ENCODE measurements at places on chromosomes 3 and 15. TPM values are rescaled to one million over a fixed set of nuclear protein-coding genes. Genes with fewer than 3 reads are reported as not detected.

DNA sequence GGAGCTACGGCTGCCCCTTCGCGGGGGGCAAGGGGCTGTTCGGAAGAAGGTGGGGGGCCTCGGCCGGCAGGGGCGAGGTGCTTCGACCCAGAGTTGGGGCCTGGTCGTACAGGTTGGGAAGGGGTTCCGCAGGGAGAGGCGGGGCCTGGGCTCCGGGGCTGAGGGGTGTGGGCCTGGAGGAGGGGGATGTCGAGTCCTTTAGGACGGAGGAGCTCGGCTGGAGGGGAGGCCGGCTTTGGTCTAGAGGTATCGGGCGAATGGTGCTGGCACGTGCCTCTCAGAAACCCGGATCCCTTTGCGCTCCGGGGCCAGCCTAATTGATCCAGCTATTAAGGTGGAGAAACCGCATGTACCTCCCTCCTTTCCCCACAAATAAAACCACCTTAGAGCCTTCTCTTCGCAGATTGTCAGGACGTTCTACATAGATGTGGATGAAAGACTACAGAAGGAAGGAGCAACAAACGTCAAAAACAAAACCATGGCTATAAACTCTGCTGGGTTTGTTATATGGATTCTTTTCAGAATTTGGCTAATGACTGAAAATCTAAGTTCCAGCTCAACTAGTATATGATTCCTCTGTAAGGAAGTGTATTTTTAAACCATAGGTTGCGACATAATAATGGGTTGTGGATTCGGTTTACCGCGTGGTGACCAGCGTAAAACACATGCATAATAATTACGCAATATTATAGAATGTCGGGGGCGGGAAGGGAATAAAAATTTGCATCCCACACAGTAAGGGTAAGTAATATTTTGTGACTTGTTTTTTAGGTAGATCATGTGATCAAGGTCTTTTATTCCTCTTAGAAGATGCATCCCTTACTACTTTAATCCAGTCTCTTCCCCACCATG is 644 bp upstream of the NGLY1 start:
- H3K4me3 ChIP-seq: peak overlapping the region; percentile 76
- peaks cover 48% of the 10 kb centered on the region for H3K4me1 ChIP-seq
- peak overlapping the region; percentile 77 for H3K27ac ChIP-seq

DNA sequence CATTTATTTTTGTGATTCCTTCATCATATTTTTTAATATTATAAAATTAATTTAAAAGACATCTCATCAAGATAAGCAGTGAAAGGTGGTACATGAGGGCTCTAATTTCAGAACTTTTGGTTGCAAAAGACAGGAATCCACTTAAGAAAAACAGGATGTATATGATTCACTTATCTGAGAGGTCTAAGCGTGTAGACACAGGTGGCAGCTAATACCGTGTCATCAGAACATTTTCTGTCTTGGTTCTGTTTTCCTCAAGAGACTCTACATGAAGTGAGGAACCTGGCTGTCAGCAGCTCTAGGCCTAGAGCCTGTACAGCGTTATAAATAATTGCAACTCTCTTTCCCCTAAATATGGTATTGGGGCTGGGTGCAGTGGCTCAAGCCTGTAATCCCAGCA is 433.7 kb upstream of the NAALADL2 start:
- H3K4me1 ChIP-seq: no peaks in the 10 kb centered on the region
- no peak for DNase-seq
- no peaks in the 10 kb centered on the region for H3K36me3 ChIP-seq
- no peak overlapping the region for H3K27ac ChIP-seq

DNA sequence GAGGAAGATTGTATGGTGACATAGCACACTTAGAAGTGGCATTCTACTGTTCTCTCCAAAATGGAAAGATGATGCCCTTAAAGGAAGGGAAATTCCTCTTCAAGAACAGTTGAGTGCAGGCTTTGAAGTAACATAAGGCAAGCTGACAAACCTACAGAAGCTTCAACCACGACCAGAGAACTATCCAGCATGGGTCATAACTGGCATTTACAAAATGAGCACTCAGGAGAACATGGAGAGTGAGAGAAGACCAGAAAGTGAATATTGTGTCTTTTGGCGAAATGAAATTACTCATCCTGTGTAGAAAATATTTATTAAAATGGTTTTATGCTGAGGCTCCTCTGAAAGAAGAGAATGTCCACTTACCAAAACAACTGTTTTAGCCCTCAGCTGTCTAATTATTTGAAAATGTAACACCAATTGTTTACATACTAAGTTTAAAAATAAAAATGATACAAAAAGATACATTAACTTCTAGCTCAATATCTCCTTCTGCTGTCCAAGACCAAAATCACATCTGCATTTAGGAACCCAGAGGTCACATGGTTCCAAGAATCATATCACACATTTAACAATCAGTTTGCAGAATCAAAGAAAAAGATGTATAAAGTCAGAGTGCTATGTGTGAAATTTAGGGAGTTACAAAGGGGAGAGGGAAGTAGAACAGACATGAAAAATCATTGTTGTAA is 216.9 kb downstream of the ATP8B4 start:
- no peak overlapping the region for H3K27ac ChIP-seq
- no peaks in the 10 kb centered on the region for H3K27me3 ChIP-seq
- DNase-seq: no peak

DNA sequence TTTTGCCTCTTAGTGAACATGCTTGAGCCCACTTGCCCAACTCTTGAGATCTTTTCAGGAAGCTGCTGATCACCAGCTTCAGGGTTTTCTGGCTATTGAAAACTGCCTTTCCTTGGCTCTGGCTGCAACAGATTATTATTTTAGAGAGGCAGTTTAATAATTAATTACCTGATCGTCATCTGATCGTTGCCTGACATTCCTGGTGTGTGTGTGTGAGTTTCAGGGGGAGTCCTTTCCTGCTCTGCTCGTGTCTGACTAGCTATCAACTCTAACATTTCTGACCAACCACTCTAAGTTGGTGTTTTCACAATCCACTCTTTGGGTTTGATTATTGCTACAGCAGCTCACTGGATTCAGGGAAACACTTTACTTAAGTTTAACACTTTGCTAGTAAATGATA is 84.3 kb upstream of the SPATA16 start:
- H3K27me3 ChIP-seq: no peaks in the 10 kb centered on the region
- no peaks in the 10 kb centered on the region for H3K4me1 ChIP-seq
- DNase-seq: no peak
- H3K36me3 ChIP-seq: no peaks in the 10 kb centered on the region
- H3K4me3 ChIP-seq: no peak overlapping the region

Gene HIGD1A
- 71.1 TPM for total RNA-seq

DNA sequence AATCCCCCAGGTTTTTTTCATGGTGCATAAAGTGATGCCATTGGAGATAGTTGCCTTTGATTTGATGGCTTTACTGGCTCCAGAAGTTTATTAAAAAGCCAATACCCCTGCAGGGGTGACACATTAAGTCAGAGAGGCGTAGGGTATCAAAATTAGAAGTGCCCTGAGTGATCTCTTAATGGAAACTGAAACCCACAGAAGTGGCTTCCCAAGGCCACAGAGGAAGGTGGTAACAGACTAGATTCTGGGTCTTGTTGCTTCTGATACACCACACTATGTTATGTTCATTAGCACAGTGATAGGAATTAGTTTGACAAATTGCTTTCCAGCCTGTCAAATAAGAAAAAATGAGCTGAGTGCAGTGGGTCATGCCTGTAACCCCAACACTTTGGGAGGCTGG is 112.3 kb downstream of the IQCH start:
- H3K36me3 ChIP-seq: peaks cover 6% of the 10 kb centered on the region
- peaks cover 54% of the 10 kb centered on the region for H3K27me3 ChIP-seq
- no peak overlapping the region for H3K27ac ChIP-seq
- H3K4me3 ChIP-seq: no peak overlapping the region

Gene NRG4
- not detected for total RNA-seq

DNA sequence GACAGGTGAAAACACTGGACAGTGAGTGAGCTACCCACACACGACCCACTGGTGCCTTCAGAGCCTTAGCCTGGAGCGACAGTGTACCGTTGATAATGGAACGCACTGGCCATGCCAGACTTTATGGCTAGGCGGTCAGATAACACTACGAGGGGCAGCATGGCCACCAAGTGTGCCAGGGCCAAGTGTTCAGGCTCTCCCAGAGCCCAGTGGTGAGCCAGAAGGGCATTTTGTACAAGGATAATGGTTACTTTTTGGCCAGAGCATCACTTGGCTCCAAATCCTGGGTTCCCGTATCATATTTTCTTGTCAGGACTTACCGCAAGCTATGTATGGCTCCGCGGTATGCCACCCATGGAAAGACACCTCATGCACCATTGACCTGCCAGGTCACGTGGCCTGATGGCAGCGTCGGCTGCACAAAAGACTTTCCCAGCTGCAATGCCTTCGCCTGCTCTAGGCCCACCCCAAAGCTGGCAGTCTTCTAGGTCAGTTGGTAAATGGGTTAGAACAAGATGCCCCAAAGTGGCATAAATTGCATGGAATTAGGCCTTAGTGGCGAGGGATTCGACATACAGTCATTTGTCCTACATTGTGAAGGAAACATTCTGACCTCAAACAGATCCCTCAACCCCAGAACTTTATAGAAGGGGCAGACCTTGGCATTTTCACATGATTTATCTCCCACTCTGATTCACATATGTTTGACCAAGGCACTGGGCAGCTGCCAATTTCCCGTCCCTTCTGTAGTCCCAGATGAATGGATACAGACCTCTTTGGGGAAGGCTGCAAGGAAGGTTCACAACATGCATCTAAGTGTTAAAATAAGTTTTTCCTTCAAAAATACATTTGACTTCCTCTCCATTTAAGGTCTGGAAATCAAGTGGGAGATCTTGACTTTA is 12.2 kb upstream of the SLC28A1 start:
- no peak overlapping the region for H3K27ac ChIP-seq
- H3K4me3 ChIP-seq: no peak overlapping the region
- H3K4me1 ChIP-seq: peaks cover 4% of the 10 kb centered on the region
- peaks cover 5% of the 10 kb centered on the region for H3K27me3 ChIP-seq

DNA sequence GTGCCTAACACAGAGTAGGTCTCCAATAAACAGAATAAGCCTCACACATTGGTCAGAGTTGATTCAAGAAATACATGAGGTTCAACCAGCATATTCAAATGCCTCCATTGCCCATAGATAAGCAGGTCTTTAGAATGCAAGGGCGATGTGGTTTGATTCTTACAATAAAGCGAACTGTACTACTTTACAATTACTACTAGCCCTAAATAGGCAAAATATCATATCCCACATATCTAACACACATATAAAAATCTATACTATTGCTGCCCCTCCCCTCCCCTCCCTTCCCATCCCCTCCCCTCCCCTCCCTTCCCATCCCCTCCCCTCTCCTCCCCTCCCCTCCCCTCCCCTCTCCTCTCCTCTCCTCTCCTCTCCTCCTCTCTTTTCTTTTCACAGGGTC is 6.7 kb upstream of the GRM7 start:
- H3K36me3 ChIP-seq: no peaks in the 10 kb centered on the region

- H3K27ac ChIP-seq: no peak overlapping the region
- no peak for DNase-seq
- H3K36me3 ChIP-seq: no peaks in the 10 kb centered on the region
- H3K4me3 ChIP-seq: no peak overlapping the region
- H3K4me1 ChIP-seq: no peaks in the 10 kb centered on the region
- peaks cover 15% of the 10 kb centered on the region for H3K27me3 ChIP-seq
Measured at GRCh38 chr15:39016706-39017105, 452.1 kb upstream of the RASGRP1 start.

DNA sequence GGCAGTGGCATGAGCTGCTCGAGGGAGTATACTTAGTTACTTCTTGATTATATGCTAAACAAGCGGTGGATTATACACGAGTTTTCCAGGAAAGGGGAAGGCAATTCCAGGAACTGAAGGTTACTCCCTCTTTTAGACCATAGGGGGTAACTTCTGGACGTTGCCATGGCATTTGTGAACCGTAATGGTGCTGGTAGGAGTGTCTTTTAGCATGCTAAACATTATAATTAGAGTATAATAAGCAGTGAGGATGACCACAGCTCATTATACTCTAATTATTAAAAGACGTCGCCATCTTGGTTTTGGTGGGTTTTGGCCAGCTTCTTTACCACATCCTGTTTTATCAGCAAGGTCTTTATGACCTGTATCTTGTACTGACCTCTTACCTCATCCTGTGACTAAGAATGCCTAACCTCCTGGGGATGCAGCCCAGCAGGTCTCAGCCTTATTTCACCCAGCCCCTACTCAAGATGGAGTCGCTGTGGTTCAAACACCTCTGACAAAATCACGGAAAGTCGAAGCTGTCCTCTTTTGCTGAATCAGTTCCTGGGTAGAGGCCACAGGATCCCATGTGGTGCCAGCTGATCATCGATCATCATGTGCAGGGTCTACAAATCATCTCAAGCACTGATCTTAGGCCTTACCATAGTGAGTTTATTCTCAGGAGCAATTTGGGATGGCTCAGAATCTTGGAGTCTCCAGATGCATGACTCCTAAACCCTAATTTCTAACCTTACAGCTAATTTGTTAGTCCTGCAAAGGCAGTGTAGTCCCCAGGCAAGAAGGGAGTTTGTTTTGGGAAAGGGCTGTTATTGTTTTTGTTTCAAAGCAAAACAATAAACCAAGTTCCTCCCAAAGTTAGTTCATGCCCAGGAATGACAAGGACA is 149.1 kb downstream of the TJP1 start:
- H3K27ac ChIP-seq: no peak overlapping the region
- peaks cover 24% of the 10 kb centered on the region for H3K27me3 ChIP-seq
- H3K4me3 ChIP-seq: no peak overlapping the region
- no peak for DNase-seq
- H3K4me1 ChIP-seq: no peaks in the 10 kb centered on the region
- H3K36me3 ChIP-seq: no peaks in the 10 kb centered on the region

Gene APH1B
- 13.0 TPM for total RNA-seq

Gene KY
- total RNA-seq: not detected

GRCh38 chr3:49839193-49839809 is 17.1 kb downstream of the TRAIP start:
- peak; percentile 87 for DNase-seq
- no peaks in the 10 kb centered on the region for H3K27me3 ChIP-seq
- peaks cover 1% of the 10 kb centered on the region for H3K4me1 ChIP-seq
- H3K36me3 ChIP-seq: peaks cover 13% of the 10 kb centered on the region
- no peak overlapping the region for H3K4me3 ChIP-seq

Gene USP13
- 13.3 TPM for total RNA-seq

Gene BTLA
- 17.1 TPM for total RNA-seq

Gene C3orf49
- not detected for total RNA-seq

Gene OIP5
- 21.2 TPM for total RNA-seq

- H3K27me3 ChIP-seq: no peaks in the 10 kb centered on the region
- peak; percentile 65 for DNase-seq
- peak overlapping the region; percentile 71 for H3K4me3 ChIP-seq
- peak overlapping the region; percentile 91 for H3K27ac ChIP-seq
- H3K36me3 ChIP-seq: no peaks in the 10 kb centered on the region
Measured at GRCh38 chr3:195550723-195551122, 7.6 kb upstream of the PPP1R2 start.

DNA sequence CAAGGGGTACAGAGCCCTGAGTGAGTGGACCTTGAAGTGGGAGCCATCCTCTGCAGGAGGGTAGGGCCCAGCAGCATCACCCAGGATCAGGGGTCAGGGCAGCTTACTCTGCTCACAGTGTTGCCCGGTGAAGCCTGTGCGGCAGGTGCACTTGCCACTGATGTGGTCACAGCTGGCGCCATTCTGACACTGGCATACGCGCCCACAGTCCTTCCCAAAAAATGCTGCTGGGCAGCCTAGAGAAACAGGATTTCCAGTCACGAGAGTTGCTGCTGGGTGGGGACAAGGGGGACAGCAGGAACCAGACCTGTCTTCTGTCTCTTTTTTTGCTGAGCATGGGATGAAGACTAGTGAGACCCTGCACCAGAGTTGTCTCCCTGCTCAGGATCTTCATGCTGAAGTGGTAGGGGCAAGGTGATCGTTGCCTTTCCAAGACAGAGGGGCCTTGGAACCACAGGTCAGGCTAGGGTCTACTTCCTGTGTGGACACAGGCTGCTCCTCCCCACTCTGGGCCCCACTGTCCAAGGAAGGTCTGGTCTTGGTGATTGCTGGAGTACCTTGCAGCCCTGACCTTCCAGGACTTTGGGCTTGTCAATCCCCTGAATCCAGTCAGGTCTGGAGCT is 46.9 kb downstream of the RAB11A start:
- H3K4me3 ChIP-seq: no peak overlapping the region
- H3K36me3 ChIP-seq: no peaks in the 10 kb centered on the region
- no peaks in the 10 kb centered on the region for H3K27me3 ChIP-seq

Gene CKMT1B
- 0.40 TPM for total RNA-seq

Gene PPP2R3A
- total RNA-seq: not detected
